Astrocyte (in vitro differentiated cells and primary cell): ENCODE measurements at places on chromosomes 7 and 10. TPM values are rescaled to one million over a fixed set of nuclear protein-coding genes. Genes with fewer than 3 reads are reported as not detected.
A peak's percentile ranks its signal among the peaks of the same experiment; 100 is the strongest.

- DNase-seq: peak; percentile 100
These were observed 84.3 kb downstream of the CD36 start for GRCh38 chr7:80722616-80723195.

- no peak for DNase-seq
These were observed 972.6 kb downstream of the KCNMA1 start for GRCh38 chr10:76665029-76665428.

GRCh38 chr7:38190011-38190410 is 12.0 kb downstream of the STARD3NL start:
- no peak for DNase-seq

Gene VSTM4
- total RNA-seq: 1.1 and 1.8 TPM in 2 replicates

Gene DPYSL4
- 25.8 and 26.1 TPM in 2 replicates for total RNA-seq

DNA sequence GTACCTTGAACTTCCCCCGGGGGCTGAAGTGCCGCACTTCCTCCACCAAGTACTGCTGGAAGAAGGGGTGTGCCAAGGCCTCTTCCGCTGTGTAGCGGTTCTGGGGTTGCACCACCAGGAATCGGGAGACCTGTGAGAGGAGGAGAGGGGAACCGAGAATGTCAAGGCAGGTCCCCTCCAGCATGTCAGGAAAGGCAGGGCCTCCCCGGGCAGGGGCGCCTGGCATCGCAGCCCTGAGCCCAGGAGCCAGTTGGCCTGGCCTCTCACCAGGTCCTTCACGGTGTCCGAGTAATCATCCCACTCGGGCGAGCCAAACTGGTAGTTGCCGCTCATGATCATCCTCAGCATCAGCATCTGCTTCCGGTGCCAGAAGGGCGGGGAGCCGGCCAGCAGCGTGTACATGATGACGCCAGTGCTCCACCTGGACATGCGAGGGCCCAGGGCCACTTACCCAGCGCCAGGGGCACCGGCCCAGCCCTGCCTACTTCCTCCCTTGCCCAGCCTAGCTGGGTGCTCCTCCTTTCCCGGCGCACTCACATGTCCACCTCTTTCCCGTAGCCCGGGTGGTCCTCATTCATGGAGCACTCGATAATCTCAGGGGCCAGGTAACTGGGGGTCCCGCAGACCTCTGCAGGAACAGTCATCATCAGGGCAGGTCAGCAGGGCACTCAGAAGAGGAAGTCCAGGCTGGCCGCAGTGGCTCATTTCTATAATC is 11.0 kb downstream of the PHKG1 start:
- DNase-seq: no peak

Gene SMURF1
- total RNA-seq: 36.9 and 44.7 TPM in 2 replicates

- no peak for DNase-seq
These were observed 102.6 kb upstream of the AGR3 start for GRCh38 chr7:16984375-16984774.

Gene CCL24
- total RNA-seq: not detected in 2 replicates

Gene LRRD1
- total RNA-seq: 0.27 TPM in 1 of 2 replicates, not detected in the other

- no peak for DNase-seq
These were observed 5.9 kb downstream of the MGMT start for GRCh38 chr10:129472696-129473555.

- peak; percentile 98 for DNase-seq
These were observed at the start of gene COL1A2 for GRCh38 chr7:94394437-94395140. Gene COL1A2, plus strand, starts transcription at chr7:94394895. Its CDS starts 137 bp downstream, at chr7:94395032.

Gene TMEM168
- 10.8 TPM in 2 replicates for total RNA-seq

- peak; percentile 62 for DNase-seq
These were observed 36.1 kb upstream of the CCNY start for GRCh38 chr10:35300063-35300699.

Gene FAM25C
- total RNA-seq: not detected in 2 replicates

Gene MUC3A
- total RNA-seq: 0.61 TPM in 1 of 2 replicates, not detected in the other

Gene CRTAC1
- 0.66 and 2.6 TPM in 2 replicates for total RNA-seq

- DNase-seq: no peak
These were observed 670.1 kb downstream of the MAGI2 start for GRCh38 chr7:78783179-78783962.

GRCh38 chr10:27072436-27073114 is 27.7 kb downstream of the ANKRD26 start:
- no peak for DNase-seq

- no peak for DNase-seq
These were observed 250.5 kb upstream of the KAT6B start for GRCh38 chr10:74575912-74576311.

Gene DNAH11
- 0.43 and 0.72 TPM in 2 replicates for total RNA-seq

DNA sequence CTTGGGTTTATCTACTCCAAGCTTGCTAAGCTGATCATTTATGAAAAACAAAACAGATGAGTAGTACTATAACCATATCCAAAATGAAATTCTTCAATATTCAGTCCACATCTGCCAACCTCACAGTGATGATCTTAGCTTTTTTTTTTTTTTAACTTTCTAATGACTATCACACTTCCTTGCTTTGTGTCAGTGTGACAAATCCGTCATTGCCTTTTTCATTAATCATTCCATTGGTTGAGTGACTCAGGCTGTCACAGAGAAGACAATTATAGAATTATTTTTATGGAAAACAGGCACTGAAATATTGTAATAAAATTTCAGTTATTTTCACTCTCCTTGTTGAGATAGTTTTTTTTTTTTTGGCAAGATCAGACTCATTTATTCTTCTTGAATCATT is 70.7 kb downstream of the CPVL start:
- DNase-seq: no peak

DNA sequence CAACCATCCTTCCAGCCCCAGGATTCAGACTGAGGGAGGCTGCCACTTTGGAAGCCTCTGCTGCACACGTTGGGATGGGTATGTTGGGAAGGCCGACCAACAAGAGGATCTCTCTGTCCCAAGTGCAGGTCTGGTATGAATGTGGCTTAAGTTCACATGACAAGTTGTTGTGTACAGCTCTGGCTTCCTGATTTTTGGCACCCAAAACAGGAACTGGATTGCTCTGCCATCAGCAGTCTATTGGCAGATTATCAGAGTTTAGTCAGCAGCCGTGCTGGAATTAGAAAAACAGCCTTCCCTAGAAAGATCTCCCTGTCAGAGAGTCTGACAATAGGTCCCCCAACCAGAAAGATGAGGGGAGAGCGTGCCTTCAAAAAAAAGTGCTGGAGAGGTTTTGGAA is 66.9 kb downstream of the GOLGA7B start:
- no peak for DNase-seq

Gene GNAT3
- total RNA-seq: not detected in 2 replicates

DNA sequence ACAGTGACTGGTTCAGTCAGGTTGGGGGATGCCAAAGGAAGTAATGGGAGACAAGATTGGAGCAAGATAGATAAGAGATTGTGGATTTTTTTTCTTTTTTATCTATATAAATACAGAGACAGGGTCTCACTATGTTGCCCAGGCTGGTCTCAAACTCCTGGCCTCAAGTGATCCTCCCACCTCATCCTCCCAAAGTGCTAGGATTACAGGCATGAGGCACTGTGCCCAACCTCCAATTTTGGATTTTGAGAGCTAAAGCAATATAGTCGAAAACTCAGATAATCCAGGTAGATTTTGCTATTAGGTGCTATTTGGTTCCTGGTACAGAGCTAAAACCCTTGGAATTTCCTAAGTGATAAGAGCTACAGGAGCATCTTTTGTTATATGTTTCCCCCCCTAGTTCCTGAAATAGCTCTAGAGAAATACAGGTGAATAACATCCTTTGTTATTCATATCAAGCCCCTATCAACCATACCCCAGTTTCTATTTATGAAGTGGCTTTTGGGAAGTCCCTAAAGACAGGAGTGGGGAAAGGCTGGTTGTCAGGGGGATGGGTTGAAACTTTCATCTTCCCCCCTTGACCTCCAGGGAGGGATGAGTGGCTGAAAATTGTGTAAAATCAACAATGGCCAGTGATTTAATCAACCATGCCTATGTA is 151.2 kb downstream of the CFTR start:
- DNase-seq: no peak

- DNase-seq: no peak
These were observed 48.8 kb downstream of the PNLIPRP3 start for GRCh38 chr10:116476461-116476860.

- no peak for DNase-seq
These were observed 72.4 kb downstream of the AGMO start for GRCh38 chr7:15489383-15489782.

DNA sequence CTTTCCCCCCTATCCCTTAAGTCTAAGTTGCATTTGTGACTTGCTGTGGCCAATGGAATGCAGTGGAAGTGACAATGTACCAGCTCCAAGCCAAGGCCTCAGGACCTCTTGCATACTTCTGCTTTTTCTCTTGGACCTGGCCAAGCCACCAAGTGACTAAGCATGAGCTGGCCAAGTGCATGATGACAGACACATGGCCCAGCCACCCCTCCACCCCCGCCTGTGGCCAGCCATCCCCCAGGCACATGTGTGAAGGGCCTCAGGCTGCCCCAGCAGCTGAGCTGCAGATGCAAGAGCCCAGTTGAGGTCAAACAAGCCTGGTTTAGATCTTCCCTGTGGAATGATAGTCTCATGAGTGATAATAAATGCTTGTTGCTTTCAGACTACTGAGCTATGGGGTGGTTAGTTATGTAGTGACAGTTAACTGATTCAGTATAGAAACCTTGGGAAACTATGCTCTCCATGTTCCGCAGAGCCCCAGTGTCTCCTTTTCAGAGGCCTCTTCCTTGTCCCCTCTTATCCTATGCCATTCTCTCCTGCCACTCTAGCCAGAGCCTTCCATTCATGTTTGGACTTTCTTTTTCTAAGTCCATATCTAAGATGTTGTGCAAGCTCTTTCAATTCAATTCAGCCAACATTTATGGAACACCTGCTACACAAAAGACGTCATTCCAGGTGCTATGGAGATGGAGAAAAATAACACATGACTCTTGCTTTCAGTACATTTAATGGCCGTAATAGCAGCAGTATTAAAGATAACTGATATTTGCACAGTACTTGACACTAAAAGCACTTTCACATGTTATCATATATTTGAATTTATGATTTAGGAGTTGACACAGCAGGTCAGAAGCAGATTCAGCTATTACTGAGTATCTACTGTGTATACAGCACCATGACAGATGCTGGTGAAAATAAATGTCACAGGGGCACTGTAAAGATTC is 55.5 kb upstream of the LOXL4 start:
- DNase-seq: peak; percentile 92

GRCh38 chr7:135236727-135237126 is 3.1 kb downstream of the STRA8 start:
- peak; percentile 35 for DNase-seq

- DNase-seq: no peak
These were observed 26.6 kb downstream of the APBB1IP start for GRCh38 chr10:26464632-26465280.

DNA sequence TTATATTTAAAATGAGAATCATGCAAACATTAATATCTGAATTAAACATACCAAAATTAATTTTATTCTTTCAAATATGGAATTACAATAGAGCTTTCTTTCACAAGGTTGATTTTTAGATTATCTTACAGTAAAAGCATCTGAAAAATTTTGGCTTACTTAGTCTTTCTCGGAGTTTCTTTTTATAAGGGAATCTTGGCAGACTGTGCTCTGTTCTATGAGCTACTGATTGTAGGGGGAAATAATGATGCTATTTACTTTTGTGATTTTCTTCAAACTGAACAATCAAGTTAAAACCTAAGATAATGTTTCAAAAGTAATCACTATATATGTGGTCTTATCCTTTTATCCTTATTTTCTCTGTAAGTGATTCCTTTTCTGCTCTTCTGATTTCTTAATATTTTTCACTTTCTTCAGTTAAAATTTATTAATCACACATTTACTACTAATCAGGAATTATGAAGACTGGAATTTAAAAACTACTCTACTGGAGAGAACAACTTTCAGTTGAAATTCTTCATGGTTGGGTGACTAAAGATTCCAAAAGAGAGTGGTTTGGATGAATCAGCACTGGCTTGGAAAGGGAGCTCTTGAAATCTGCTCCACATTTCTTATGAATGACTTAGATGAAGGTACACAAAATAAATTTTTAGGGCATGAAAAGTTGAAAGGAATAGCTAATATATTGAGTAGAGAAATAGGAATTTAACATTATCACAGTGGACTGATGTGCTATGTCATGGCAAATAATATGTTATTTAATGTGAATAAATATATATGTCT is 103.9 kb downstream of the PPP1R9A start:
- DNase-seq: peak; percentile 89

DNA sequence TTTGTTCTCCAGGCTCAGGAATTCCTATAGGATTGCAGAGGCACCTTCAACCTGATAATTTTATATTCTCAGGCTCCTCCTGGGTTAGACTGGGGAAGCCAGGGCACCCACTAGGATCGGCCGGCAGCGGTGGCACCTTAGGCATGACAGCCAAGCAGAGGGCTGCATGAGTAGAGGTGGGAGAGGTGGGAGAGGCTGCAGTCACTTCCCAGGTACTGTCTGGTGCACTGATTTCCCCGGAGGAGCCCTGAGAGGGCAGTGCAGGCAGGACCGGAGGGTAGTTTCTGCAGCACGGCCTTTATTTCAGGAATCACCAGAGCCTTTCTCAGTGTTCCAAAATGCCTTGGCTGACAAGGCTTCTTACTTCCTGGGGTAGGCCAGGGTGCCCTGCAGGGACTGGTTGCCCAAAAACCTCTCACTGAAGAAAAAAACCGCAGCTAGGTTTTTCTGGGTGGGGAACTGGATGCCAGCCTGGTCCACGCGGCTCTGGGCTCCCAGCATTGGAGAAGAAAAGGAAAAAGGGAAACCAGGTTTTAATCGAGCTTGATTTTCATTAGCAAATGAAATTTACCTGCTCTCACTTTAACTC is 3.6 kb upstream of the HOXA13 start:
- no peak for DNase-seq

DNA sequence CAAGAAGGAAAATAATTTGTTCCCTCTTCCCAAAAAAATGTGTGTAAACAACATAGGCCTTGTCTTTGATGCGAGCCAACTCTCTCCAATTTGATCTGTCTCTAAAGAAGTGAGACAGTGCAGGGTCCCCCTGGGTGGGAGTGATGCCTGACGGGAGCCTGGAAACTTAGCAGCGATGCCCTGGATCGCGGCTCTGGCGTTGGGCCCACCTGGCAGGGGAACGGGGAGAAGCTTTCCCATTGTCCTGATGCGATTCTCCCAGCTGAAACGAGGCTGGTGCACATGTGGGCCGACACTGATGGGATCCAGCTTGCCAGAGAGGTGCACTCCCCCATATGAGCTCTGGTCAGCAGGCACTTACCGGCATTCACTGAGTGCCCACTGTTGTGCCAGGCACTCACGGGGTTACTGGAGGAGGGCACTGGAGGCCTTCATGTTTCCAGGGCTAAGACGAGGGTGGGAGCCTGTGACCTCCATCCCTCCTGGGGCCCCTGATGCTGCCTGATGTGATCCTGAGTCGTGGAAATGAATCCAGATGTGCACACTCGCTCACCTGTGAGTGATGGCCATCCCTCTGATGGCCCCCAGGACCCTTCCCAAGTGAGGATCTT is 132.8 kb downstream of the PTPN20 start:
- no peak for DNase-seq

DNA sequence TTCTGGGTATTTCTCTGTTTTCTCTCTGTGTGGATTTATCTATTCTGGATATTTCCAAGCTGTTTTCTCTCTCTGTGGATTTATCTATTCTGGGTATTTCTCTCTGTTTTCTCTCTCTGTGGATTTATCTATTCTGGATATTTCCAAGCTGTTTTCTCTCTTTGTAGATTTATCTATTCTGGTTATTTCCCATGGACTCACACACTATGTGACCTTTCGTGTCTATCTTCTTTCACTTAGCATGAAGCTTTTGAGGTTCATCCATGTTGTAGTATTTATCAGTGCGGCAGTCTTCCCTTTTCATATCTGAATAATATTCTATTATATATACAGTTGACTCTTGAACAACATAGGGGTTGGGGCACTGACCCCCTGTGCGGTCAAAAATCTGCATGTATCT is 435.0 kb upstream of the CNTNAP2 start:
- DNase-seq: no peak
